Fibroblast of skin of right quadriceps (primary cell): ENCODE measurements at places on chromosomes 6 and 20.

GRCh38 chr6:53702316-53702715 is 36.8 kb upstream of the KLHL31 start:
- DNase-seq: no peak

- no peak for DNase-seq
Observed at GRCh38 chr20:61053889-61054288, 198.2 kb upstream of the CDH4 start.

DNA sequence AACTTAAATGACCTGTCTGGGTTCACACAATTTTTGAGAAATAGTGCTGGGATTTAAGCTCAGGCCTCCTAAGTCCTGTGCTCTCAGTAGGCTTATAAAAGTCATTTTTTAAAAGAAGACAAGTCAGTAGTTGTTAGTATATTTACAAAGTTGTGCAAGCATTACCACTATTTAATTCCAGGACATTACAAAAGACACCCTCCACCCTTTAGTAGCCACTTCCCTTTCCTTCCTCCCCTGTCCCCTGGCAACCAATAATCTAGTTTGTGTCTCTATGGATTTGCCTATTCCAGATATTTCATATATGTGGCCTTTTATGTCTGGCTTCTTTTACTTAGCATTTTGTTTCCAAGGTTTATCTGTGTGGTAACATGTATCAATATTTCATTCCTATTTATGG is 37.6 kb downstream of the HMGN3 start:
- DNase-seq: no peak

GRCh38 chr6:144543006-144543871 is 258.1 kb downstream of the UTRN start:
- peak; percentile 14 for DNase-seq

DNA sequence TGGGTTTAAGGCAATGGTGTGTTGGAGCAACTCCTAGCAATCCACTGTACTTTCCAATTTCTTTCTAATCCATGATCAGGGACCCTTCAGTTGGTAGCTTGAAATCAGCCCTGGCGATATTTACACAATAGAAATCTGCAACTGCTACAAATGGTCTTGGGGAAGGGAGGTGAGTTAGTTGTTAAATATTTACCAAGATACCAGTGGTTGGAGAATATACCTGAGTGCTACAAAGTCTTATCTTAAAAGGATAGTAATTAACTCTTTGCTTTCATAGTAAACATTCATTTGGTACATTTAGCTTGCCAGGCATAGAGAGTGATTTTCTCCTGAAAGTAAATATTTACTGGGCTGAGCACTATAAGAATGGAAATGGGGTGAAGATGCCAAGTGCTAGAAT is 568.2 kb downstream of the BCKDHB start:
- DNase-seq: no peak

DNA sequence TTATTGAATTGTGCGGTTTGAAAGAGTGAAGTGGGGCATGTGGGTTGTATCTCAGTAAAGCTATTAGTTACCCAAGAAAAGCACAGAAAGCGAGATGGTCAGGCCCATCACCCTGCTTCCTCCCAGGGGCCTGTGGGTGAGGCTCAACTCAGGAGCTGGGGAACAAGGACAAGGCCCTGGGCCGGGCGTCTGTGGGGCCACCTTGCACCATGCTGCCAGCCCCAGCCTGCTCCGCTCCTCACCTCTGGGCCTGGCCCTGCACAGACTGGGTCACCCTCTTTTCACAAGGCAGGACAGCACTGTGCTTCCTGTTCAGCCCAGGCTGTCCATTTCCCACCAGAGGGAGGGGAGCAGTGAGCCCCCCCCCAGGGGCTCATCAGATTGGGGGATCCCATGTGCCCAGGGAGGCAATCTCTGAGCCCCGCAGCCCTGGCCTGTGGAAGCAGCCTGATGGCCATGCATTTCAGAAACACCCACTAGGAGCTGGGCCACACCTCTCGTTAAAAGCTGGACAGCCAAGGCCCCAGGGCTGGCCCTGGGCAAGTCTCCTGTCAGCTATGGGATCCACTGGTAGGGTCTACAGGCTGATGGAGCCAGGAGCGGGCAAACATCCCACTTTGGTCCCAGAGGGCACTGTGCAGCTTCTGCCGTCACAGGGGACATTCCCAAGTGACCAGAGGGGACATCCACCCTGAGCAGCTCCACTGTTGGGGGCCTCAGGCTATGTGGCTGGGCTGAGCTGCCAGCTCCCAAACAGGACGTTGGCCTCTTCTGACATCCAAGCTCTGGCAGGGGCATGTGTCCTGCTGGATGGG is 55.9 kb downstream of the YTHDF1 start:
- no peak for DNase-seq

DNA sequence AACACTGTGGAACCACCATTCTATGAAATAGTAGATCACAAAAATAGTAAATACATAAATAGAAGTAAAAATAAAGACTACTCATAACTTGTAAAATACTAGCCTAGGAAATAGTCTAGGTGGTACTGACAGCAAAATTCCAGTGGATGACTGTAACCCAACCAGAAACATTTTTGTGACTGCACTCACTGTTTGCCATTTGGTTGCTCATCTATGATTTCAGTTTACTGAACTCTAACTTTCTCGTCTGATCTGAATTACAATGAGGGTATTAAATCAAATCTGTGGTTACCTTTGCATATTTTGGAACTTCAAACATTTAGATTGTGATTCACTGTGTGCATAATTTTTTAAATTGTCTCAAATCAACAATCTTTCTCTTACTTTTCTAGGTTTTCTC is 151.1 kb downstream of the KHDC1L start:
- peak; percentile 83 for DNase-seq
